WERI-Rb-1 (cell line): ENCODE measurements at places on chromosomes 5 and 9.

GRCh38 chr5:114312658-114313057, 49.2 kb upstream of the KCNN2 start:
- no peak for DNase-seq

- no peak for DNase-seq
Observed at GRCh38 chr9:3018071-3018470, 174.2 kb upstream of the PUM3 start.

GRCh38 chr5:143685246-143685815, 126.6 kb upstream of the HMHB1 start:
- DNase-seq, result no peak

- DNase-seq, result no peak
Observed at GRCh38 chr5:119309326-119309725, 46.5 kb upstream of the TNFAIP8 start.

DNA sequence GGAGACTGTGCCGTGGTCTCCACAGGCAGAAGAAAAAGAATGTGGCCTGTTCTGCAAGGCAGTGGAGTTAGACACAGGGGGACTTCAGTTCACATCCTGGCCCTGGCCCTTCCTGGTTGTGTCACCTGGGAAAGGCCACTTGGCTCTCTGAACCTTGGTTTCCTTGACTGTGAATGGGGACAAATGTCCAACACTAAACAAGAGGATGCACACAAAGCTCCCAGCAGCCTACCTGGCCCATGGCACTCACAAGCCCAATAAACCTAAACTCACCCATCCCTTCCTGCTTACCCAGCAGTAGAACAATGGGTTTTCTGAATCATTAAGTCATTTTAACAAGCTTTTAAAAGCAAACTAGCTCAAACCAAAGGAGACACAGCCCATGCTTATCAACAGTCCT, 103.9 kb downstream of the FRMD3 start:
- no peak for DNase-seq

DNA sequence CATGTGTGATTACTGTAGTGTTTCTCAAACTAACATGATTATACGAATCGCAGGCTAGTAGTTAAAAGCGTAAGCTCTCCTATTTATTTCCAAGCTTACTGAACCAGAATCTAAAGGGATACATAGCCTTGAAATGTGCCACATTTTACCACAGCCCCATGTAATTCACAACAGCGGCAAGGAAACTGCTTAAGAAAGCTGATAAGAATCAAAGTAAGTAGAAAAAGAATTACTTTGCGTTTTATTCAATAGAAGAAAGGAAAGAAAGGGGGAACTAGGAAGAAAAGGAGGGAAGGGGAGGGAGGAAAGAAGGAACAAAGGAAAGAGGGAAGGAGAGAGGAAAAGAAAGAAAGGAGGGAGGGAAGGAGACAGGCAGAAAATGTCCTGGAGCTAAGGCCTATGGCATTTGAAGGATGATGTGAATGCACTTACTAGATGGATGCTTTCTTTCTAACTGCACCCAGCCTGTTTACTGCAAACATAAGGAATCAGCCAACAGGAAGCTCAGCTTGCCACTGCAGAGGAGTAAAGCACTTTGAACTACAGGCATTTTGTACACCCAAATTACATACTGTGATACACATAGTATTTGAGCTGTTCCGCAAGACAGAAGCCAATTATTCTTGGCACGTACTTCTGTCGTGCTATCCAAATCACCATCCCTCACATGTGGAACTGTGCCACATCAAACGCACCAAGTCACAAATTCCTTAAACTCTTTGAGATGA, 521.7 kb downstream of the RAB3C start:
- DNase-seq, result no peak

DNA sequence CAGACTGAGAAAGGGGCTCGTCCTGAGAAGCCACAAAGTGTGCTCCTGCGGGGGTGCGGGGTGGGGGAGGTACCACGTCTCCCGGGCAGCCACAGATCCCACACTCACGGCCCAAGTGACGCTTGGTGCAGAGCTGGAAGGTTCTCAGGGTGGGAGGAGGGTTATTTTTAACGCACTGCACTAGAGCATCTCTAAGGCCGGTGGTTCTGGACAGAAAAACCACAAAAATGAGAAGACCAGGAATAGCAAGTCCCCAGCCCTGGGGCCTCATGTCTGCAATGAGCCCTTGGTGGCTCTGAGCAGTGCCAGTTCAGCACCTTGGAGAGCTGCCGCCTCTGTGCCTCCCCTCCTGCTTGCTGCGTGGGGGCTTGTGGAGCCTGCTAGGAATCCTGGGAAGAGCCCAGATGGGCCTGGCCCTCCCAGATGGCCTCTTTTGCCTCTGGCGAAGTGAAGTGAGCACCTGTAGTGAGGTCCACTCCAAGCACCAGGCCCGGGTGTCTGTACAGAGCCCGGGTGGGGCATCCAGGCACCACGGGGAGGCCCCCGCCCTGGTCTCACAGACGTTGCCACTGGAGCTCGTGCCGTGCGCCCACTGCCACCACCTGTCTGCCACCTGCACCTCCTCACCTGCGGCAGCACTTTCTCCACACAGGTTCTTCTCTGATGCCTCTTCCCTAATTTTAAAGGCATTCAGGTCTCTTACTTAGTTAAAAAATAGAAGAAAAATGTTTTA, 48.9 kb upstream of the CACNA1B start:
- no peak for DNase-seq

- no peak for DNase-seq
Observed at GRCh38 chr9:111099199-111100008, 61.1 kb upstream of the LPAR1 start.

- DNase-seq, result no peak
Observed at GRCh38 chr5:126178521-126178920, 244.7 kb upstream of the GRAMD2B start.

- DNase-seq, result no peak
Observed at GRCh38 chr5:180026734-180027458, 44.7 kb downstream of the RNF130 start.

DNA sequence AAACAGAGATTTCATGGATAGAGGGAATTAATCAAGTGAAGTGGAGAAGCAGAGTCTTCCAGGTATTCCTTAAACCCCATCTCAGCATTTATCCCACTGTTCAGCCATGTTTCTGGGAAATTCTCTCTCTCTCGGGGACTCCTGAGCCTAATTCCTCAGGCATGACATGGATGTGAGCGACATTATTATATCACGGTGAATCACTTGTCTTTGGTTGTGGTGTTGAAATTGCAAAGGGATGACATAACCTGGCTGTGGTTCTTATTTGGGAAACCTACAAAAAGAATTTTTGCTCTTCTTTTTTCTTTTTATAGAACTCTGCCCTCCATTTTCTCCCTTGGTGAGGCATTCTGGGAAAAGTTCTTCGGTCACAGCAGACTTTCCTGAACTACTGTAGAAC, 457.9 kb upstream of the PTGER4 start:
- DNase-seq, result no peak

DNA sequence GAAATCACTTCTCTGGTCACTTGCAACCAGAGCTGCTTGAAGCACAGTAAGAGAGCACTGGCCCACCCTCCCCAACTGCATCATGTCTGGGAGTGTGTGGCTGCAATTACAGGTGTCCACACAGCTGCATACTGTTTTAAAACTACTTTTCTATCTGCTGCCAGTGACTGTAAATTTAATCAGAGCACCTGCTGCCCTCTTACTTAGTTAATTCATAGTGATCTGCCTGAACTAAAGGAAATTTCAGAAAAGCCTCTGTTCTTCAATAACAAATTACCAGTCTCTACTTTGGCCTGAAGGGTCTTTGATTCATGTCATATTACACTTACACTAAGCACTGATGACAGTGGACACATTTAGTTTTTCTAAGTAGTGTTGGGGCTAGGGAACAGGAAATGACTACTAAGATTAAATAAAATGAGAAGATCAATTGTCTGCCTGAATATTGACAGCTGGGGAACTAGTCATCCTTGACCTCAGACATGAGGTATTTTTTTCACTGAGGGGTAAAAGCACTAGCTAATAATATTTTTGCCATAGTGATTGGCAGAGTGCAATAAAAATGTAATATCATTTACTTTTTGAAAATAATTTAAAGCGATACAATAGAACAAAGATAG, 788.9 kb upstream of the GRAMD2B start:
- peak; percentile 12 for DNase-seq

DNA sequence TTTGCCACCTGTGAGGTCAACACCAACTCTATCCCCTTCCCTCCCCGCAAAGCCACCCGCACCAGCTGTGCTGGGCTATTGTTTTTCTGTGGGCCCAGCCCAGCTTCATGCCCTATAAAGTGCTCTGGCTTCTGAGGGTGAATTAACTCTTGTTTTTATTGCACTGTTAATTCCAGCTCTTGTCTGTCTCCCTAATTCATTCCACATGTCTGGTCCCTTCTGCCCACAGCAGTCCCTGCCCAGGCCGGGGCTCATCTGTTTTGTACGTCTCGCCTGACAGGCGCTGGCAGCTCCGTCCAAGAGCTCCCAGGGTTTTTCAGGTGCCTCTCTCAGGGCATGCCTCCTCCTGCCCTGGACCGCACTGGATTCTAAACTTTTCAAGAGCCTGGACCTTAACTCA, 118.9 kb downstream of the PDZD2 start:
- DNase-seq, result no peak

- no peak for DNase-seq
Observed at GRCh38 chr5:82624062-82624461, 345.9 kb upstream of the RPS23 start.

DNA sequence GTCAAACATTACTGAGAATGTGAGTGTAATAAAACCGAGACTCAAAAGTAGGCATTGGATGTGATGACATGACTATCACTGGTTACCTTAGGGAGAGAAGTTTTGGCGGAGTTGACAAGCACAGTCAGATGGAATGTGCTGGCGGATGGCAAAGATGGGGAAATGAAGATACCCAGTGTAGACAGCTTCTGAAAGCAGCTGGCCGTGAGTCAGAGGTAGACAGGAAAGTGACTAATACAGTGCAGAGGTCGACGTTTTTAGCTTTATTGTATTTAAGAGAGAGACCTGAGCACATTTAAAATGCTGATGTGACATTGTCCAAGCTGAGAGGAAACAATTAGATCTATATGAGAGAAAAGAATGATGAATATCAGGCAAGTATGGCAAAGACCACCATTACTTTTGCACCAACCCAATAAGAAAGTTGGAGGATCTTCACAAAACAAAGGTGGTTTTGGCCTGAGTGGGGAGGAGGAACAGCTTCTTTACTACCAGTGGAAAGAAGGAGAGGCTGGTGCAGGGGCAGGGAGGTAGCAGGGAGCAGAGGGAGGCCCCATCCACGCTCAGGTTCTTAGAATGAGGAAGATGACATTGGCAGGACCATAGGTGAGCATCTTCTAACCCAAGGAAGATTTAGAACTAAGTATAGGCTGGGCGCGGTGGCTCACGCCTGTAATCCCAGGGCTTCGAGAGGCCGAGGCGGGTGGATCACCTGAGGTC, 36.7 kb upstream of the KCNIP1 start:
- no peak for DNase-seq

DNA sequence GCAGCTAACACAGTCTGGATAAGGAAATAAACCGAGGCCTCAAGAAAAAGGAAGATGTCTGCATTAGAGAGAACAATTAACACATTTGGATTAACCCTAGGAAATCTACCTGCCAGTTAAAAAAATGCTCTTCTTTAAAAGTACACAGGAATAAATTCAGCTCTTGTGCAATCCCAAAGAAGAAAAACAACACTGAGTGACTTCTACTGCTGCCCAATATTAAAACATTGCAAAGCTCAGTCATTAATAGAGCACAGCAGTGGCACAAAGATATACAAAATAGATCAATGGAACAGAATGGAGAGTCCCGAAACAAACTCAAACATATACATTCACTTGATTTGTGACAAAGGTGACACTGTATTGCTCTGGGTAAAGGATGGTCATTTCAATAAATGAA, 119.7 kb downstream of the GNAQ start:
- no peak for DNase-seq

- no peak for DNase-seq
Observed at GRCh38 chr5:174773371-174773770, 49.0 kb downstream of the MSX2 start.

GRCh38 chr9:33791117-33791516, 4.2 kb upstream of the PRSS3 start:
- no peak for DNase-seq

GRCh38 chr5:74321326-74321725, 319.2 kb downstream of the ENC1 start:
- no peak for DNase-seq

GRCh38 chr9:125486576-125486975, 220.4 kb downstream of the MAPKAP1 start:
- no peak for DNase-seq

- no peak for DNase-seq
Observed at GRCh38 chr9:81045658-81046057, 643.7 kb downstream of the TLE1 start.

GRCh38 chr9:27183701-27184100, 74.7 kb downstream of the TEK start:
- no peak for DNase-seq

- no peak for DNase-seq
Observed at GRCh38 chr5:104018299-104018698, 455.7 kb upstream of the NUDT12 start.

DNA sequence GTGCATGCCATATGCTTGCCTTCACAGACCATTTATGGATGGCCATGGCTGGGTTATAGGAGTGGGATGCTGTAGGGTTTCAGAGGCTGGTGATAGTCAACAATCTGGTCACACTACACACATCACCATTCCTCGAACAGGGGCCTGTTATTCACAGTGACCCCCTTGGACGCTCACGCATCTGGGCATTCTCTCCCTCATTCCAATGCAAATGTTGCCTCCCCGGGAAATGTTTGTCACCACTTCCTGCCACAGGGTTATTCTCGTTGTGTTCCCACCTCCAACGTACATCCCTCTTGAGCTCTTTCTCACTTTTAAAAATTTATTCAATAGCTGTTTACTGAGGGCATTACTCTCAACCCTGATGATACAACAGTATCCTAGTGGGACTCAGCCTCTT, 135.4 kb downstream of the SCAMP1 start:
- no peak for DNase-seq

DNA sequence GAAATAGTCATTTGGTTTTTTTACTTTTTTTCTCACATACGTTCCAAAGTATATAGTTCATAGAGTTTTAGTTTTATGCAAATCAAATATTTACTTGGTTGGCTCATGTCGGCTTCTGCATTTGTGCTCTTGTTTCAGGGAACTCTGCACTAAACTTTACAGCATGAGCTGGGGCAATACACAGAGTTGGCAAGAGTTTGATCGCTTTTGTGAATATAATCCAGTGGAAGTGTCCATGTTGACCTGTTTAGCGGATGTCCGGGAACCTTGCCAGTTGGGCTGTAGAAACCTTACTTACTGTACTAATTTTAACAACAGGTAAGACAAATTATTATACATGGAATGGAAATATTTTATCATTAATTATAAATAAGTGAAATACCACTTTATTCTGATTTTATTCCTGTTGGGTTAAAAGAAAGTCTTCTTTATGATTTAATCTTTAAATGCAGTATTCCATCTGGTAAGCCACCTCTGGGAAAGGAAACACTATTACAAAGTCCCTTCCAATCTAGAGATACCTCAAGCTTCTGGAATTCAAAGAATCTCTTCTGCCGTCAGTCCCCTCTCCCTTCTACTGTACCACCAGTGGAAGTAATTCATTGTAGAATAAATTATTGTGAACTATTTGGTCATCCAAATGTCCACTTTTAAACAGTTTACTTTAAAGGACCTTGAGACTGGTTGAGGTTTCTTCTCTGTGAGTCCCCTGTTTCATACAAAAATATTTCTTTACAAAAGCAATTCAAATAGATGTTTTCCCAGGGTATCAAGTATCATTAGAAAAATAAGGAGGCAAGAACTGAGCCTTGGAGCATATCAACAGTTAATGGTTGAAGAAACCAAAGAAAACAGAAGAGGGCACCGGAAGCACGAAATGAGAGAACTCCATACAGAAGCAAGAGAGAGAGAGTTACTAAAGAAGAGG, 45.2 kb upstream of the GLIPR2 start:
- no peak for DNase-seq
